ENCODE measurements at places on chromosomes 6 and 20. TPM values are rescaled to one million over a fixed set of nuclear protein-coding genes. Genes with fewer than 3 reads are reported as not detected.

The SAPCD1 gene
- 5.8 TPM for total RNA-seq

The SERINC3 gene
- 87.3 TPM for total RNA-seq

The FOXC1 gene
- total RNA-seq: 3.0 TPM

The RAB5IF gene
- 109 TPM for total RNA-seq

The C6orf141 gene
- total RNA-seq: 2.0 TPM

The ERMARD gene
- total RNA-seq: 16.2 TPM

The SIGLEC1 gene
- not detected for total RNA-seq

The PBOV1 gene
- total RNA-seq: not detected
